Activated T-cell treated with anti-CD3 and anti-CD28 coated beads, Interleukin-2, amount 50 U/mL, for 48 hours (primary cell): ENCODE measurements at places on chromosomes 13 and 19.

DNA sequence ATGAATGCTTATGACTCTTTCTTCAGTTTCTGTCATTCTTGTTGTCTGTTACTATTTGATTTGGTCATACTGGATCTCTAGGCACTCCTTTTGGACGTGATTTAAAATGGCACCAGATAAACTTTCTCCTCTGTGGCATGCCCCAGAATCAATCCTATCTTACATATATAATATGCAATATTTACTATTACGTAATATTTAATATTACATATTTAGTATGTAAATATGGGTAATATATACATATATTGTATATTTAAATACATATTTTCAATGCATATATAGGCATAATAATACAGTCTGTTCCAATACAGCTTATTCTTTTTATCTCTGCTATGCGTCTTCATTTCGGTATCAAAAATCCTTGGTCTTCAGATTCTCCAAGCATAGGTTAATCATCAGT, 104.4 kb upstream of the PRR20A start:
- DNase-seq: no peak

DNA sequence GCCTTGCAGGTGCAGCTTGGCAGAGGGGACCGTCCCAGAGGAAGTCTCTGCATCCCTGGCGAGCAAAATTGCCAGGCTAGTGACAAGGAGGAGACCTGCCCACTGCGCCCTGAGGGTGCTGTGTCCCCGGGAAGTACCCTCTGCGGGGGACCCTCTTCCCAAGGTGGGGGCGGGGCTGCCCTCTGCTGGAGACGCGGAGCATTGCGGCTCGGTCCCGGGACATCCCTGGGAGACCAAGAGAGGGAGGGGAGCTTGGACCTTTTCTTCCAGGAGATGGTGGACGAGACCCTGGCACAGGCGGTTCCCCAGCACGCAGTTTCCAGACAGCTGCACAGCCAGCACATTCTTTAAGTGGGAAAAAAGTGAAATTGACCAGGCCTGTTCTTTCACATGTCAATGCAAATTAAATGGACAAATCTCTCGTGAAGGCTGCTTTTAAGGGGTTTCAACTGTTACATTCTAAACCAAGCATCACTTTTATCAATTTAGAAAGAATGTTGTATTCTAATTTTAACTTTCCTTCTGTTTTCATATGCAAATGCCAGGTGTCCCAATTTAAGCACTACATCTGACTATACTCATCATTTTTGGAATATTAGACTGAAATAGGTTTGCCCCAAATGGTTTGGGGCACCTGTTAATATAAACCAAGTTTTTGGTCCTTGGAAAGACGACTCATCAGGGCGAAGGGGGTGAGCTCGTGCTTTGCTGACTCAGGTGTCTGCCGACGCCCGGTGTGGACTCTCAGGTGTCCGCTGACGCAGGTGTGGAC, 60.7 kb downstream of the MCF2L start:
- DNase-seq: peak; percentile 78

DNA sequence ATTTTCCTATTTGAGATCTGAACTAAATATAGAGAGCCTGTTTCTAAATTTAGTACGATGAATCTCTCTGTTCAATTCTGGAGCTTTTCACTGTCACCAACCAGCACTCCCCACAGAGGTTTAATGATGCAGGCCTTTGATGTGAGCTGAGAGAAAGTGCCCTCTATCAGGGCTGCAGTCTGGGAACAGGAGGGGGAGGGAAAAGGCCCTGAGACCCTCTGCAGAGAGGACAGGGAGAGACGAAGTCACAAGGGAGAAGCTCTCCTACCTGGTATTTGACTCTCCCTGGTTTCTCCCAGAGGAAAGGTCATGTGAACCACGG, 206.8 kb upstream of the SOX1 start:
- no peak for DNase-seq

DNA sequence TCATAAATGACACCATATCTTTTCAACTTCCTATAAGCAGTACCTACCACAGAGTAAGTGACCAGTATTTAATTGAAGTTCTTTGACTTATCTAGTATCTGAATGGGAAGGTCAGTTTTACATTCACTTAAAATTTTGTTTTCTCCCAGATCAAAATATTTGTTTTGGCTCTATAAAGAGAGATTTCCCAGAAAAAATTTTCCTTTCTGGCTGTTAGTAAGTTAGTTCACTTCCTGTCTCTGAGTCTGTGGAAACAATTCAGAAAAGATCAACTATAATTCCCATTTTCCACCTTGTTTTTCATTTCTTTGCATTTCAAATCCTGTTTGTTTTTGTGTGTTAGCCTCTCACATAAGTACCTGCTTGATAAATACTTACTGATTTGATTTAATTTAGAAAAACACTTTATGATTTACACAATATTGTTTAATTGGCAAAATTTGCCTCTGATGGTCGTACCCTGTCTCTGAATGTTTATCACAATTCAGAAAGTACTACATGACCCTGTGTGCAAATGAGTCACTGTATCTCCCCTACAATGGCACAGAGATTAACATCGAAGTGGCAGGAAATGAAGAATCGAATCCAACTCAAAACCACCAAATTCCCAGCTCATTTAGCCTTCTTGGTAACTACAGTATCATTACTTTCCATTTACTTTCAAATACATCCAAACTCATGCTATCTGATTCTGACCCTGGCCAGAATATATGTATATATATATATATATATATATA, 15.4 kb upstream of the MED4 start:
- DNase-seq: no peak

DNA sequence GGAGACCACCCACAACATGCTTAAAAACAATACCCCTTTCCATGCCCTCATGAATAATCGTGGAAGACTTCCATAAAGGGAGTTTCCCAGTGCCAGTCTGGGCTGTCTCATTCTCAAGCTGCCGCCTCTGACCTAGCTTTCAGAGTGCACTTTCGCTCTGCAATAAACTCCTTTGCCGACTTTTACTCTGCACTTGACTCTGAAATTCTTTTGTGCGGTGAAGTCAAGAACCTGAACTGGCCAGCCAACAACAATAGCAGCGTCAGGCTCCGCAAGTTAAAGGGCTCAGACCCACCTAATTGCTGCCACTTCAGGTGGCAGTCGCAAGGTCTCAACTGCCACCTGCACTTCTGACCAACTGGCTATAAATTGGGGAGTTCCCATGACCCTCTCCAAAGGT, 10.3 kb upstream of the LEUTX start:
- no peak for DNase-seq
